ENCODE measurements at places on chromosomes 5 and 9.

- DNase-seq, result no peak
These were observed 188.9 kb downstream of the SGCD start for GRCh38 chr5:156515803-156516360.

GRCh38 chr5:172115541-172115982 is 72.5 kb downstream of the STK10 start:
- DNase-seq, result no peak

GRCh38 chr5:32168460-32169033 is 5.6 kb downstream of the GOLPH3 start:
- DNase-seq, result no peak

DNA sequence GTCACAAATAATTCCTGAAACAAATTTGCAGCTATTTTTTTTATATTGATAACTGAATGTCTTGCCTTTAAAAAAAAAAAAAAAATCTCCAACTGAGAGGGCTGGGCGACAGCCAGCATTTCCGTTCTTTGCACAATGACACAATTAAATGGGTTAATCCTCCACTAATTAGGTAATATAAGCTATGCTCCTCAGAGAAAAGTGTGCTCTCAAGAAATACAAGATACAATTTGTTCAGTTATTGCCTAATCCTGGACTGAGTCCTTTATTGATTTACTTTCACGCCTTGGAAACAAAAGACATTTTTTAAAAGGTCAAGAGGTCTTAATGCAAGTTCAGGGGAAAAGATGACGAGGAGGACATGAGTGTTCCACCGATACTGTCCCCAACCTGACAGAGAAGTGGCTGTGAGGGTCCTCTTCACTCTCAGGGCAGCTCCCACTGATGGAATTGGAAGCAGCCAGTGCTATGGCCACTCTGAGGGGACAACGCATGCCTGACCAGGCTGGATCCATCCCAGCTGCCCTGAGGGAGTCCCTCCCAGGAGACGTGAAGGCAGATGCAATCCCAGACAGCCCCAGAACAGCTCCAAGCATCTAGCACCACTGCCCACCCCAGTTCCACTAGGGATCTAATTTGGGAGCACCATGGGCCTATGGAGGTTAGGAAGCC is 220.7 kb downstream of the GNA14 start:
- no peak for DNase-seq
